Activated naive CD8-positive, alpha-beta T cell treated with anti-CD3 and anti-CD28 coated beads, Interleukin-2, amount 10 ng/mL, durations not matched to agents 7 days and 5 days (primary cell): ENCODE measurements at places on chromosomes 4 and X. TPM values are rescaled to one million over a fixed set of nuclear protein-coding genes. Genes with fewer than 3 reads are reported as not detected.
A peak's percentile ranks its signal among the peaks of the same experiment; 100 is the strongest.

DNA sequence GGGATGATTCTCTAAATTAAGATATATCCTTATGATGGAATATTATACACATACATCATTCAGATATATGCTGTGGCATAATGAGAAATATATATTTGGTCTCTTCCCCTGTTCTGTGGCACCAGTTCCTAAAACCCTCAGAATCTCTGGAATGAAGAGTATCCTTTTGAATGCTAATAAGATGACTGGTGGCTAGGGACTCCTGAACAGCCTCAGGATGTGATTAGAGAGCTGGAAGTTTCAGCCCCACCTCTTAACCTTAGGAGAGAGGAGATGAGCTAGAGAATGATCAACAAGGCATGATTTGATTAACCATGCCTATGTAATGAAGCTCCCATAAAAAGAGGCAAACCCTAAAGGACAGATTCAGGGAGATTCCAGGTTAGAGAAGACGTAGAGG, 632.0 kb downstream of the IQCM start:
- no peaks in the 10 kb centered on the region for H3K27me3 ChIP-seq
- no peaks in the 10 kb centered on the region for H3K4me1 ChIP-seq
- no peak overlapping the region for H3K27ac ChIP-seq
- DNase-seq = no peak
- H3K36me3 ChIP-seq = no peaks in the 10 kb centered on the region

GRCh38 chr4:72817012-72817411, 248.0 kb upstream of the ADAMTS3 start:
- H3K27ac ChIP-seq = no peak overlapping the region
- no peak for DNase-seq
- H3K27me3 ChIP-seq = no peaks in the 10 kb centered on the region
- no peaks in the 10 kb centered on the region for H3K4me1 ChIP-seq
- H3K36me3 ChIP-seq = no peaks in the 10 kb centered on the region
- no peak overlapping the region for H3K4me3 ChIP-seq

- peaks cover 16% of the 10 kb centered on the region for H3K4me1 ChIP-seq
- no peaks in the 10 kb centered on the region for H3K27me3 ChIP-seq
- H3K27ac ChIP-seq = no peak overlapping the region
- H3K36me3 ChIP-seq = peaks cover 29% of the 10 kb centered on the region
- DNase-seq = no peak
Observed at GRCh38 chrX:81208916-81209315, 7.0 kb downstream of the SH3BGRL start.

DNA sequence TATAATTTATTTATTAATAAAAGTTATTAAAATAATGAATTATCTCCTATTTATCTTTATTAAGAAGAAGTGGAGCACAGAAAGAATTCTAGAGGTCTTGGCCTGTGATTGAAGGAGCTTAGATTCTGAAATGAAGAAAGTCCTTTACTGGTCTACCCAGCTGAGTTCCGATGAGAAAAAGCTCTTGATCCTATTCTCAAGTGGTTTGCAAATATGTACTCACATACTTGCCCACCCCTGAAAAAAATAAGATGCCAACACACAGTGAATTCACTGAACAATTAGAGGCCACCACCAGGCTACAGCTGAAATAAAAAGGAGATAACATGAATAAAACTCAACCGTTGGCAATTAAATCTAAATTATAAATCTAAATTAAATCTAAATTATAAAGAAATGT, 253.4 kb downstream of the MAPK10 start:
- H3K4me3 ChIP-seq = no peak overlapping the region
- H3K4me1 ChIP-seq = no peaks in the 10 kb centered on the region
- H3K27me3 ChIP-seq = no peaks in the 10 kb centered on the region
- no peak for DNase-seq
- no peaks in the 10 kb centered on the region for H3K36me3 ChIP-seq
- H3K27ac ChIP-seq = no peak overlapping the region

DNA sequence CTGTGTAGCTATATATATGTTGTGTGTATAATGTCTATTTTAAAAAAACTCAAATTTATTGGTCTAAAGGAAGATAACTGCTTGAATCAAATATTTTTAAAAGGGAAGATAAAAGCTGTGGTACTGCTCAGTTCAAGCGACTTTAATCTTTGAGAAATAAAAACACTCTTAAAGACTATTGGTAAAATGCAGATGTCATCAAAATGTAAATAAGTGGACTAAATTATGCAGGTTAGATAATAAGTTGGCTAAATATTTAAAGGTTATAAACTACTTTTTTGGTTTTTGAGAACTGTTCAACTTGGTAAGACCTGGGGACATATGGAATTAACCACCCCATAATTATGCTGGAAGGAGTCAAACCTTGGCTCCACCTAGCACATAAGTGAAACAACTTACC, 144.7 kb upstream of the ITM2A start:
- no peak overlapping the region for H3K27ac ChIP-seq
- H3K4me1 ChIP-seq = no peaks in the 10 kb centered on the region
- no peak for DNase-seq
- no peaks in the 10 kb centered on the region for H3K27me3 ChIP-seq
- H3K36me3 ChIP-seq = no peaks in the 10 kb centered on the region

- H3K36me3 ChIP-seq = peaks cover 3% of the 10 kb centered on the region
- no peaks in the 10 kb centered on the region for H3K27me3 ChIP-seq
- no peak overlapping the region for H3K27ac ChIP-seq
- no peak for DNase-seq
Observed at GRCh38 chr4:150379454-150379853, 202.5 kb upstream of the MAB21L2 start.

- no peak overlapping the region for H3K27ac ChIP-seq
- no peak for DNase-seq
- no peak overlapping the region for H3K4me3 ChIP-seq
Observed at GRCh38 chr4:150501983-150502382, 80.0 kb upstream of the MAB21L2 start.

- H3K36me3 ChIP-seq = no peaks in the 10 kb centered on the region
- DNase-seq = no peak
- H3K4me3 ChIP-seq = no peak overlapping the region
- H3K4me1 ChIP-seq = no peaks in the 10 kb centered on the region
- no peak overlapping the region for H3K27ac ChIP-seq
- no peaks in the 10 kb centered on the region for H3K27me3 ChIP-seq
Observed at GRCh38 chr4:141541851-141542250, 94.5 kb upstream of the IL15 start.

DNA sequence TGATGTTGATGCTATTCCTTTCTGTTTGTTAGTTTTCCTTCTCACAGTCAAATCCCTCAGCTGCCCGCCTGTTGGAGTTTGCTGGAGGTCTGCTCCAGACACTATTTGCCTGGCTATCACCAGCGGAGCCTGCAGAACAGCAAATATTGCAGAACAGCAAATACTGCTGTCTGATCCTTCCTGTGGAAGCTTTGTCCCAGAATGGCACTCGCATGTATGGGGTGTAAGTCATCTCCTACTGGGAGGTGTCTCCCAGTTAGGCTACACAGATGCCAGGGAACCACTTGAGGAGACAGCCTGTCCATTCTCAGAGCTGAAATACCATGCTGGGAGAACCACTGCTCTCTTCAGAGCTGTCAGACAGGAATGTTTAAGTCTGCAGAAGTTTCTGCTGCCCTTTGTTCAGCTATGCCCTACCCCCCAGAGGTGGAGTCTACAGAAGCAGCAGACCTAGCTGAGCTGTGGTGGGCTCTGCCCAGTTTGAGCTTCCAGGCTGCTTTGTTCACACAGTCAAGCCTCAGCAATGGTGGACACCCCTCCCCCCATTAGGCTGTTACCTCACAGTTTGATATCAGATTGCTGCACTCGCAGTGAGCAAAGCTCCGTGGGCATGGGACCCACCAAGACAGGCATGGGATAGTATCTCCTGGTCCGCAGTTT, 74.9 kb downstream of the SPIN3 start:
- no peaks in the 10 kb centered on the region for H3K4me1 ChIP-seq
- no peak overlapping the region for H3K4me3 ChIP-seq
- DNase-seq = no peak

DNA sequence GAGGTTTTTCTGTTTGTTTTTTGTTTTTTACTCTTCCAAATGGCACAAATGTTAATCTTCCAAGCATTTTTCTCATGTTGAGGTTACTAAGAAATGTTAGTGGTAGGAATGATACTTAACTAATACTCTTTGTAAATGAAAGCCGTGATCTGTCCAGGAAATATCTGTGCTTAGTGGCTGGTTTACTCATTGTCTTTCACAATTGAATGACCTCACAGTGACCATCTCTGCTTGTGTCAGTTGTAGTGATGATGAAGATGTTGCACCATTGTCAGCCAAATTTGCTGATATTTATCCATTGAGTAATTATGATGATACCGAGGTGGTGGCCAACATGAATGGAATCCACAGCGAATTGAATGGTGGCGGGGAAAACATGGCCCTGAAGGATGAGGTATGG, 93.5 kb downstream of the TNIP2 start:
- no peak for DNase-seq
- no peak overlapping the region for H3K4me3 ChIP-seq

GRCh38 chrX:11080741-11081305, 30.3 kb upstream of the HCCS start:
- no peaks in the 10 kb centered on the region for H3K4me1 ChIP-seq
- no peak overlapping the region for H3K27ac ChIP-seq
- DNase-seq = no peak
- H3K27me3 ChIP-seq = no peaks in the 10 kb centered on the region

GRCh38 chrX:134883137-134883700, 107.6 kb upstream of the SMIM10 start:
- H3K4me3 ChIP-seq = no peak overlapping the region
- no peaks in the 10 kb centered on the region for H3K36me3 ChIP-seq
- no peak for DNase-seq
- no peaks in the 10 kb centered on the region for H3K4me1 ChIP-seq
- H3K27me3 ChIP-seq = no peaks in the 10 kb centered on the region

- no peak for DNase-seq
- no peak overlapping the region for H3K4me3 ChIP-seq
- no peak overlapping the region for H3K27ac ChIP-seq
- no peaks in the 10 kb centered on the region for H3K27me3 ChIP-seq
Observed at GRCh38 chr4:97762115-97762512, 381.2 kb downstream of the STPG2 start.

DNA sequence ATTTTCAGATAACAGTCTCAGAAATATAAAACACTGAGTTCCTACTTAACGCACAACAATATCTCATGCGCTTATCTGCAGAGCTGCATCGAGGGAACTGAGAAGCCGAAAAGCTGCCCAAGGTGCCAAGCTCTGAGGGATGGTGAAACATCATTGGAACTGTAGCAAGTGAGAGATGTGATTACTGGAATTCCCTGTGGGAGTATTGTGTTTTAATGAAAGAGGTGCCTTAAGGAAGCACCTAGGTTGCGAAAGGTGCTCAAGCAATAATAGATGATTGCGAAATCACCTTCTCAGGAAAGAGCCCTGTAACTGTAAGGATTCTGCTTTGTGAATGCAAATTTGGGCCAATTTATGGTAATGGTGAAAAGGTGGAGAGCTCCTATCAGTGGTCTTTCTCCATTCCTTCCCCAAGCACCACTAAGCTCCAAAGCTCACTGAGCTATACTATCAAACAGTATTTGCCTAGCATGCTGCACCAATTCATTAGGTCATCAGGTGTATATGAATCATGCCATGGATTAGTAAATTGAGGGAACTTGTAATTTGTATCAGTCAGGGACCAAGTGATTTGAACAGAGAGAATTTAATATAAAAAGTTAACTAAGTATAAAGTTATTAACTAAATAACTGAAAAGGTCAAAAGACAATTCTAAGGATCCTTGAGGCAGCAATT, 59.0 kb upstream of the ATP8A1 start:
- H3K4me1 ChIP-seq = peaks cover 9% of the 10 kb centered on the region
- H3K36me3 ChIP-seq = peaks cover 2% of the 10 kb centered on the region

DNA sequence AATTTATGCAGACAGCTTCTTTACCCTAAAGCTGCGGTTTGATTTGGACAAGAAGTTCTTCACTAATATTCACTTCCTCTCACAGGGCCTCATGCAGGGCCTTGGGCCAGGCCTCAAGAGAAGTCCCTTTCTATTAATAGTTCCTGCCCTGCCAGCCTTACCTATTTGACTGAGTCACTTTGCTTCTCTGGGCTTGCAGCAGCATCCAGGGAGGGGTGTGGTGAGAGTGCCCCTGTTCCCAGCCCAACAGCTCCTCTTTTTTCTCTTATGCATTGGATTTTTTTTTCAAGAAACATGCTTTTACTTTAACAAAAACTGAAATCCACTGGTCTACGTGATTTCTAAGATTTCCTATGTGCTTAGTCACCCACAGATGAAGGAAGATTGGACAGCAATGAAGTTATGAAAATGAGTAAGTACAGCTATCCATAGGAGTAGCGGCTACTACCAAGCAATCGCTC, 26.7 kb downstream of the FAM156B start:
- H3K27ac ChIP-seq = no peak overlapping the region
- peaks cover 10% of the 10 kb centered on the region for H3K27me3 ChIP-seq
- peaks cover 11% of the 10 kb centered on the region for H3K4me1 ChIP-seq
- H3K36me3 ChIP-seq = no peaks in the 10 kb centered on the region
- no peak for DNase-seq
- H3K4me3 ChIP-seq = no peak overlapping the region

DNA sequence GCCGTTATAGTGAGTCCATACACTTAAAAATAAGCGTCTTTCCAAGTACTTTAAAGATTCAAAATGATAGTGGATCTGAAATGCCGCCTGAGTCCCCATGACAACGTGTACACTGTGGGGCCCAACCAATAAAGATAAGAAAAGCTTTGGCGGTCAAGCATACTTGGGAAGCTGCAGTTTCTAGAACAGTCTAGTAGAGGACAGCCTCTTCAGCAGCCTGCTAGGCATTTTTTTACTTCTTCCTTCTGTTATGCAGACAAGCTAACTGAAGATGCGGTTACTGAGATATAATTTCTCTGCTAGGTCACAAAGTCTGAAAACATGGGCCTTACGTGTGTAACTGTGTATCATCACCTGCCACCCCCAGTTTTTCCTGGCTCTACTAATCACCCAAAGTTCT, 402 bp upstream of the UPRT start:
- peak overlapping the region; percentile 98 for H3K4me3 ChIP-seq
- peaks cover 23% of the 10 kb centered on the region for H3K4me1 ChIP-seq
- peak overlapping the region; percentile 98 for H3K27ac ChIP-seq
- DNase-seq = no peak
- peaks cover 6% of the 10 kb centered on the region for H3K36me3 ChIP-seq

DNA sequence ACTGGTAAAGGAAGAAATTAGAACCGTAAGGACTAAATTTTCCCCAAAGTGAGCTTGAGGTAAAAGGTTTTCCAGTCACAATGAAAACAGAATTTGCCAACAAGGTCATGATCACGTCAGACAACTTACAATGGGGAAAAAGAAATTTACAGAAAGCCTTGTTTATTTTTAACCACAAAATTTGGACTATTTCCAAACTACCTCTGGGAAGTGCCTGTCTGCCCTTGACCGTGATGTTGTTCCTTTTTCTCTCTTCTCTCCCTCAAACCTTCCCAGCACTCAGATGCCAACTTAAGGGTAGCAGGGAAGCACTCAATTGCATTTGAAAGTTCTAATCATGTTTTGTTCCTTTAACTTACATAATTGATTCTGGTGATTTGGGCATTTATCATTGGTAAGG, 32.5 kb downstream of the MEPE start:
- no peak overlapping the region for H3K4me3 ChIP-seq
- peaks cover 40% of the 10 kb centered on the region for H3K27me3 ChIP-seq
- no peak overlapping the region for H3K27ac ChIP-seq

PDLIM3 gene
- total RNA-seq = not detected

RGS12 gene
- 5.3 TPM for total RNA-seq

FAM133A gene
- not detected for total RNA-seq

SPANXD gene
- total RNA-seq = not detected

SMIM31 gene
- not detected for total RNA-seq

PARM1 gene
- total RNA-seq = not detected

NEXMIF gene
- 1.3 TPM for total RNA-seq

BMX gene
- total RNA-seq = not detected

SYNPO2 gene
- total RNA-seq = 0.96 TPM

CLDN34 gene
- not detected for total RNA-seq

SASH3 gene
- 241 TPM for total RNA-seq

PDGFC gene
- total RNA-seq = not detected

VCX3A gene
- total RNA-seq = not detected
